ENCODE measurements at places on chromosomes 7 and 10. TPM values are rescaled to one million over a fixed set of nuclear protein-coding genes. Genes with fewer than 3 reads are reported as not detected.

DNA sequence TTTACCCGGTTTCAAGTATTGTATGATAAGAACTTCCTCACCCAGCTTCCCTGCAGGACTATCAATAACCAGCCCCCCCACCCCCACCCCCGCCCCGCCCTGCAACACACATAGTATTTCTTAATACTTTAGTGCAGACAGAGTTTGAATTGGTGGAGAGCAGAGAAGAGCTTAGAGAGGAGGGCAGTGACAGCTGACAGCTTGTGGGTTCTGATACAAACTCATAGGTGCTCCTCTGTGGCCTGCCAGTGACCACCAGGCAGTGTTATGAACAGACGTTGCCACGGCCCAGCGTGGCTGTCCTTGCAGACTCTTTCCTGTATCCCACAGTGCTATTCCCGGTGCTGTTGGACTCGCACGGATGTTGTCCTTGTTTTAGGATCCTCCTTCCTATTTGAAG, 186.9 kb upstream of the ADO start:
- H3K27me3 ChIP-seq, result no peaks in the 10 kb centered on the region
- no peak for DNase-seq
- H3K4me3 ChIP-seq, result no peak overlapping the region

DNA sequence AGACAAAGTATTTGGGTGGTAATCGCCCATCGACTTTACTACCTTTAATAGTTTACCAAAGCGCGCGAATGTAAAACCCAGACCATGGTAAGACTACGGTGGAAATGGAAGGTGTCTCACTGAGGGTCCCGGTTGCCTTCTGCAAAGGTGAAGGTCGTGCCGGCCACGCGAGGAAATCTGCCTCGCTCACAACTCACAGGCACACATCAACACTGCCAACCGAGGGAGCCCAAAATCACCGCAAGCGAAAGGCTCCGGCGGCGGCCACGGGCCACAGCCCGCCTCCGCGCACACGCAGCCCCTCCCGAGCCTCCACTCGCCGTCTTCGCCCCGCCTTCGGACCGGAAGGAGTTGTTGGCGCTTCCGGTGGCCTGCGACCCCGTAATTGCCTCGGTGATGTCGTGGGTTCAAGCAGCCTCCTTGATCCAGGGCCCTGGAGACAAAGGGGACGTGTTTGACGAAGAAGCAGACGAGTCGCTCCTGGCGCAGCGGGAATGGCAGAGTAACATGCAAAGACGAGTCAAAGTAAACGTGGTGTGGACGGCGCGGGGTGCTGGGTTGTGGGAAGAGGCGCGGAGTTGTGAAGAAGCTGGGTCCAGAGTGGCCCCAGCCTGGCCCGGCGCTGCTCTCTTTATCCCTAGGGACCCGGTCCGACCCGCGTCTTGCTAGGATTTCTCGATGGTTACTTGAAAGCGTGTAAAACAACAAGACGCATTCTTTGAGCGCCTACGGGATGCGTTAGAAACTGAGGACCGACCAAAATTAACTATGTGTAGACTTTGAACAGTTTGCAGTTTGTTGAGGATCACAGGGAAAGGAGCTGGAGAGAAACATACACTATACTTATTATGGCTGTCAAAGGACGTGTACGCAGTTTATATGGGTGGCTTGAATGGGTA, at the start of gene YAE1:
Gene YAE1, plus strand, starts transcription at position 382 of the 899 bp plus-strand sequence. Its CDS starts 15 bp downstream, at position 397.
- H3K4me3 ChIP-seq, result peak within 1 kb of the TSS; percentile 77
- peak; percentile 74 for DNase-seq
- H3K27me3 ChIP-seq, result no peaks in the 10 kb centered on the region

DNA sequence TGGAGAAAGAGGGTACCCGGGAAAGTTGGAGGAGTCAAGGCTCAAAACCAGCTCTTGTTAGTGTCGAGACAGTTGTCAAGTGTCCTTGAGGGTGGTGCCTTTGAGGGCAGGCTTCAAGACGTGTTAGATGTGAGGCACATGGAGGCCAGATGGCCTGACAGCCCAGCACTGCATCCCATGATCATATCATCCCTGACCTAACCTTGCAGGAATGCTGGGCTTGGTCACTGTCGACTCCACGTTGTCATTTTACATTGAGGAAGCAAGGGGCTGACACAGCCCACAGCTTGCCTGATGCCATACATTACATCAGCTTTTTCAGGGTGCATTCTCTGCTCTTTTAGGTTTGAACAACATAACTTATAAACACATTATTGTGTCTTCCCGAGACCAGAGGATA, 114.1 kb downstream of the ABCA13 start:
- no peak overlapping the region for H3K4me3 ChIP-seq
- no peak overlapping the region for H3K27ac ChIP-seq
- no peaks in the 10 kb centered on the region for H3K4me1 ChIP-seq
- H3K27me3 ChIP-seq, result no peaks in the 10 kb centered on the region

DNA sequence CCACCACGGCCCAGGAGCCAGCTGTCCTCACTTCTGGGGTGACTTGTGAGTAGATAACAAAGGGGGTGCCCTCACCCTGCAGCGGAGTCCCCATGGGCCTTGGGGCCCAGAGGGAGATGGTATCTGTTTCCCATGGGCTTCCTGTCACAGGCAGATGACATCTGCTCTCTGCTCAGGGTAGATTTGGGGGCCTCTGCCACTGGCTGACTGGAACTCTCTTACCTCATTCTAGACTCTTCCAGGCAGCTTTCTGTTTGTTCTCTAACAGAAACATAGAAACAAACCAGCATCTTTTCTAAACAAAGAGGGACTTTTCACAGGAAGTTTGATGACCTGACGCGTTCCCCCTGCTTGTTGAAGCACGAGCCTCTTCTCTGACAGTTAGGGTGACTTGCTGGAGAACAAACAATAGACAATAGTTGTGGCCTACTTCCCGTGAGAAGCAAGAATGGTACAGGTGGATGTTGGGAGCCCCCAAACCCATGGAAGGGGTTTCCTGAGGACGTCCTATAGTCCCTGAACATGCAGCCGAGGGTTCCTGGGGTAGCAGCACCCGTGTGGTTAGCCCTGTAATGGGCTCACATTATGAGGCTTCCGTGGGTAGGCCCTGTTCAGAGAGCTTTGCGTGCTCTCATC, 61.6 kb downstream of the GRK5 start:
- H3K4me3 ChIP-seq, result no peak overlapping the region
- H3K27me3 ChIP-seq, result no peaks in the 10 kb centered on the region
- H3K4me1 ChIP-seq, result peaks cover 18% of the 10 kb centered on the region
- no peaks in the 10 kb centered on the region for H3K36me3 ChIP-seq
- no peak overlapping the region for H3K27ac ChIP-seq

Gene LIPM
- total RNA-seq, result not detected

DNA sequence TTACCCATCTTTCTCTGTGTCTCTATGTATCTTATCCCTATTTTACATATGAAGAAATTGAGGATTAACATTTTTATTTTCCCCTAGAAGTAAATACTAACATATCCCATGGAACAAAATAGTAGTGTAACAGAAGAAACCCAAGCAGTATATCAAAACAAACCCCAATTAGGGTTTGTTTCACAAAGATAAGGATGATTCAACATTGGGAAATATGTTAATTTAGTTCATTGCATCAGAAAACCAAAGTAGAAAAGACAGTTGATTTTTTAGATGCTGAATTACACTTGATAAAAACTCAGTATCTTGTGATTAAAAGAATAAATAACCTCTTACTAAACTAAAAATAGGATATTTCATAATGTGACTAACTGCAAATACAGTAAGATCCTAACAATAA, 87.8 kb downstream of the GLCCI1 start:
- H3K27me3 ChIP-seq, result no peaks in the 10 kb centered on the region
- no peak overlapping the region for H3K27ac ChIP-seq
- no peak overlapping the region for H3K4me3 ChIP-seq
- peaks cover 5% of the 10 kb centered on the region for H3K4me1 ChIP-seq

Gene VWA2
- total RNA-seq, result 10.5 TPM

DNA sequence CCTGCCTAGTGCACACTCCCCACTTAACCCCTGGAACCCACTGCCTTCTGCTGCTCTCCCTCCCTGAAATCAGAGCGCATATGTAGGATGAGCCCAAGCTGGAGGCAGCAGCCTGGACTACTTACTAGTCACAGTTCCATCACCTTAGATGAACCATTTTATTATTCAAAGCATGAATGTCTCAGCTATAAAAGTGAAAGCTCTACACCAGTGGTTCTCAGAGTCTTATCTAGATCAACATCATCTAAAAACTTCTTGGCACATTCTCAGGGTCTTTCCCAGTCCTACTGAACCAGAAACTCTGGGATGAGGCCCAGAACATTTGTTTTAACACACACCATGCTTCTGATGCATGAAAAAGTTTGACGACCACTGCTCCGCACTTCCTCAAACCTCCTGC, 100.3 kb upstream of the ANK3 start:
- H3K27me3 ChIP-seq, result no peaks in the 10 kb centered on the region
- no peak overlapping the region for H3K27ac ChIP-seq
- H3K4me1 ChIP-seq, result peaks cover 7% of the 10 kb centered on the region
- no peaks in the 10 kb centered on the region for H3K36me3 ChIP-seq

Gene CFAP58
- total RNA-seq, result not detected

- peak overlapping the region; percentile 92 for H3K4me3 ChIP-seq
- H3K27ac ChIP-seq, result peak overlapping the region; percentile 81
- H3K36me3 ChIP-seq, result no peaks in the 10 kb centered on the region
- H3K4me1 ChIP-seq, result peaks cover 34% of the 10 kb centered on the region
Observed at GRCh38 chr7:99499371-99499720, 735 bp downstream of the ZNF394 start.

GRCh38 chr10:12511651-12512050, 162.3 kb downstream of the CAMK1D start:
- no peaks in the 10 kb centered on the region for H3K27me3 ChIP-seq
- H3K36me3 ChIP-seq, result no peaks in the 10 kb centered on the region
- no peak overlapping the region for H3K4me3 ChIP-seq
- DNase-seq, result no peak
- H3K27ac ChIP-seq, result no peak overlapping the region

Gene LIPN
- not detected for total RNA-seq

Gene ORC5
- 12.9 TPM for total RNA-seq

GRCh38 chr10:62732841-62733653, 71.5 kb upstream of the ADO start:
- H3K36me3 ChIP-seq, result no peaks in the 10 kb centered on the region
- H3K4me3 ChIP-seq, result no peak overlapping the region
- DNase-seq, result no peak
- no peak overlapping the region for H3K27ac ChIP-seq
- H3K4me1 ChIP-seq, result no peaks in the 10 kb centered on the region
- H3K27me3 ChIP-seq, result no peaks in the 10 kb centered on the region

Gene OGDHL
- 4.3 TPM for total RNA-seq

Gene EIF4EBP2
- 47.1 TPM for total RNA-seq

Gene NRAP
- not detected for total RNA-seq

Gene LRRC18
- total RNA-seq, result not detected

DNA sequence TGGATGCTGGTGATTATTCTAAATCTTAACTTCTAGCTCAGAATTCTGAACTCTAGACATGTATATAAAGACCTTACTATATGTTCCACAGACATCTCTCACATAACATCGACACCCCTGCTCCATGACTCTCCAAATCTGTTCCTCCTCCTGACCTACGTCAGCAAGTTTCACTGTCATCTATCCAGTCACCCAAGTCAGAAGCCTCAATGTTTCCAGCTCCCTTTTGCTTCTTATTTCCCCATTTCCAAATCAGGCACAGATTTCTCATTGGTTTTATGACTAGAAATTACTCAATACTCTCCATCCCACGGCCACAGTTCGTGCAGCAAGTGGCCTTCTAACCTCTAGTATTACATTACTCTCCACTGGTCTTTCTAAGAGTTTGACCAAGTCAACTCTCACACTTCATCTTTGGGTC, 28.5 kb downstream of the EPC1 start:
- H3K4me3 ChIP-seq, result no peak overlapping the region
- no peaks in the 10 kb centered on the region for H3K27me3 ChIP-seq
- peak; percentile 52 for DNase-seq
- no peak overlapping the region for H3K27ac ChIP-seq

Gene NANOS1
- 9.9 TPM for total RNA-seq

DNA sequence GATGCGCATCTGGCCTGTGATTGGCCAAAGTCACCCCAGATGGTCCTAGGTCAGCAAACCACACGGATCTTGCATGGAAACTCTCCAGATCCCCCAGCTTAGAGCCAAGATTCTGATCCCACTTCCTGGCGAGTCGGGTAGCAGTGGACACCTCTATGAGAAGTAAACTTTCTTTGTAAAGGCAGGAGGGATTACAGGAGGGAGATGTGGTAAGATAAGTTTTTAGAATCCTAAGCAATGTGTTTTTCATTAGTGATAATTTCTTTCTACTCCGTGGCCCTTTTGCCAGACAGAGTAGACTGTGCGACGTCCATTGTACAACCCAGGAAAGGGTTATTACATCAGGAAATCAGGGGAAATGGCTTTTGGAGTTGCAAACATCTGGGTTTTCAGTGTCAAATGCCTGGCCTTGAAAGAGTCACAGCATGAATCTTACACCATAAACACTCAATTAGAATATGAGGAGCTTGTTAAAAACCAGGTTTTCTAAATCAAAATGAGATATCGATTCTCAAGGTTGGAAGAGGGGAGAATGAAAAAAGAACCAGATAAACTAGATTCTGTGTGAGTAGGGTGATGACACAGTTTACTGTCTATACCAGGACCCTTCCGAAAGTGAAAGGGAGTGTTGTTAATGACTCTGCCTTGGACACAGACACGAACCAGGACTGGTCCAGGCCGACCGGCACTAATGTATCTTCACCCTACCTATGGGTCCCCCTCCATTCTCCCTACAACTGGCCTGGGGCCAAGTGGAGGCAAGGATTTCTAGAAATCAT, 61.9 kb upstream of the WAC start:
- H3K27ac ChIP-seq, result no peak overlapping the region
- H3K36me3 ChIP-seq, result no peaks in the 10 kb centered on the region
- no peaks in the 10 kb centered on the region for H3K27me3 ChIP-seq
- no peak overlapping the region for H3K4me3 ChIP-seq
- H3K4me1 ChIP-seq, result no peaks in the 10 kb centered on the region
